RPMI7951 (cell line): ENCODE measurements at places on chromosomes 13 and 19. TPM values are rescaled to one million over a fixed set of nuclear protein-coding genes. Genes with fewer than 3 reads are reported as not detected.

Gene KRTDAP
- not detected in 2 replicates for total RNA-seq

Gene SPTBN4
- total RNA-seq, result 0.84 and 2.9 TPM in 2 replicates

Gene ZNF17
- total RNA-seq, result 9.9 and 10.5 TPM in 2 replicates

Gene C19orf38
- 0.36 TPM in 1 of 2 replicates, not detected in the other for total RNA-seq

Gene TEKTIP1
- not detected in 2 replicates for total RNA-seq

Gene CEACAM21
- not detected in 2 replicates for total RNA-seq

Gene SAMD4B
- total RNA-seq, result 41.5 and 48.8 TPM in 2 replicates

Gene CGB3
- not detected in 2 replicates for total RNA-seq

Gene NBEA
- total RNA-seq, result 2.0 and 2.5 TPM in 2 replicates

Gene CDX2
- total RNA-seq, result not detected in 2 replicates

Gene CCNA1
- total RNA-seq, result 0.96 and 2.9 TPM in 2 replicates

Gene YJEFN3
- 0.12 TPM in 1 of 2 replicates, not detected in the other for total RNA-seq

Gene FCER2
- not detected in 2 replicates for total RNA-seq

DNA sequence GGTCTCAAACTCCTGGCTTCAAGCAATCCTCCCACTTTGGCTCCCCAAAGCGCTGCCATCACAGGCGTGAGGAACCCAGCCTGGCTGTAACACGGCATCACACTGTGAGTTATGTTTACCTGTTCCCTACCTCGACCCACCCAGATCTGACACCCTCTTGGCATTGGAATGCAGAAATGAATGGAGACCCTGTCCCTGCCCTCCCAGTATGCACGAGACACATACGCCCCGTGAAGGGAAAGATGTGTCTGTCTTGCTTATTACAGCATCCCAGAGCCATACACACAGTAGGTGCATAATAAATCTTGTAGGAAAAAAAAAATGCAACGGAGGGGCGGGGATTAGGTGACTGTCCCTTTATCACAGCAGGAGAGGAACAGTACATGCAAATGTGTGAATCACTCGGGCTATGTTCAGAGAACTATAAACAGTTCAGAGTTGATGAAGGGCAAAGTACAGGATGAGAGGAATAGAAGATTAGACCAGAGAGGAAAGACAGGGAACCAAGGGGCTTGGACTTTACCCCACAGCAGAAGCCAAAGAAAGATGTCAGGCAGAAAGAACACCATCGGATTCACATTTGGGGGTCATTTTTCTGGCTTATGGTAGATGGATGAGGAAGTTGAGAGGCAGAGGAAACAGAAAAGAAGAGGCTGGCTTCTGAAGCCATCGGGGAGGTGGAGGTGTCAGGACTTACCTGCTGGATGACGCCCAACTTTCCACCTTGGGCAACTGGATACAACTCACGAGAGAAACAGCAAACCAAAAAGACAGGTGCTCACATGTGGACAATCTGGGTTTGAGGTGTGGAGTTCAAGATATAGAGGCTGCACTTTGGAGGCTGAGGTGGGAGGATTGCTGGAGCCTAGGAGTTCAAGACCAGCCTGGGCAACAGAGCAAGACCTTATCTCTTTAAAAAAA, 94.3 kb downstream of the INSR start:
- no peak for DNase-seq

- no peak for DNase-seq
Measured at GRCh38 chr13:50584856-50585580, 258.5 kb downstream of the DLEU7 start.

DNA sequence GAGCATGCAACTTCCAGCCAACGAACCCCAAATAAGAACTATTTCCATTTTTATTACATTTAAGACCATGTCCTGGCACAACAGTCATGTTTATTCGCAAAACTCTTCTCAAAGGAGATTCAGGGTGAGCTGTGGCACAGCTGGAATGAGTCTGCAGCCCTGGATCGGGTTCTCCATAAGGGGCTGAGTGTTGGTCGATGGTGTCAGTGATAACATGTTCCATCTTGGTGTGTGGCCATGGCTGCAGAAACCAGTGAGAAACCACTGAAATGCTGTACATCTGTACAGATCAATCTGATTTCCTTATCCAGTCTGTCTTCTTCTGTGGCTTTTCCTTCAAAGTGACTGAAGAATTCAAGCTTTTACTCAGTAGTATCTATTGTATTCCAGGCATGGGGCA, 15.2 kb downstream of the FAM124A start:
- no peak for DNase-seq

- DNase-seq, result peak; percentile 40
Measured at GRCh38 chr19:30649934-30650614, 277.9 kb downstream of the ZNF536 start.

DNA sequence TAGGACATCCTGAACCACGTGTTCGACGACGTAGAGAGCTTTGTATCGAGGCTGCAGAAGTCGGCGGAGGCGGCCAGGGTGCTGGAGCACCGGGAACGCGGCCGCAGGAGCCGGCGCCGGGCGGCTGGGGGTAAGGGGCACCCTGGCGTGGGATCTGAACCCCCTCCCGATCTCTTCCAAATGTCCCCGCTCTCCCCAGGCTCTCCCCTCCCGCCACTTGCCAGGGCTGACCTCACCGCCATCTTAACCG, 6.0 kb downstream of the EPS8L1 start:
- no peak for DNase-seq

DNA sequence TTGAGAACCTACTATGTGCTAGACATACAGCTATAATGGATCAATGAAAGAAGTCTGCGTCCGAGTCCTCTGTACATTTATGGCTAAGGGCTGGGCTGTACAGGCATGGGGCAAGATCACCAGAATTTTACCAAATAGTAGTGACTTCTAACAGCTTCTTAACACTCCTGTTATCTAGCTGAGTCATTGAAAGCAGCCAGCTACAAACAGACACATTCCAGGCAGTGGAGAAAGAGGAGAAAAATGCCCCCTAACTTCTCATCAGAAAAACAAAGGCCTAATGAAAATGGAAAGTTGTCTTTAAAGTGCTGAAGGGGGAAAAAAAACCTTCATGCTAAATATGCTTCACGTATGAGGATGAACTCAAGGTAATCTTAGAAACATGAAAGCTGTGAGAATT, 14.3 kb upstream of the ZNF667 start:
- DNase-seq, result no peak

GRCh38 chr19:44717603-44718002, 18.7 kb downstream of the CEACAM16 start:
- no peak for DNase-seq

DNA sequence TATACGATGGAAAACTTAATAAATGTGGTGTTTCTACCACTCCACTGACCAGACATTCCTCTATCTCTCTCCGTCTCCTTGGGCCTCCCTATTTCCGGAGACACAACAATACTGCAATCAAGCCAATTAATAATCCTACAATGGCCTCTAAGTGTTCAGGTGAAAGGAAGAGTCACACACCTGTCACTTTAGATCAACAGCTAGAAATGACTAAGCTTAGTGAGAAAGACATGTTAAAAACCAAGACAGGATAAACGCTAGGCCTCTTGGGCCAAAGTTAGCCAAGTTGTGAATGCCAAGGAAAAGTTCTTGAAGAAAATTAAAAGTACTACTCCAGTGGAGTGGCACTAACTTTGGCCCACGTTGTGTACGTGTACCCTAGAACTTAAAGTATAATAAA, 22.5 kb downstream of the ZDHHC20 start:
- DNase-seq, result no peak

- DNase-seq, result no peak
Measured at GRCh38 chr19:13825489-13826441, 30.5 kb downstream of the ZSWIM4 start.

DNA sequence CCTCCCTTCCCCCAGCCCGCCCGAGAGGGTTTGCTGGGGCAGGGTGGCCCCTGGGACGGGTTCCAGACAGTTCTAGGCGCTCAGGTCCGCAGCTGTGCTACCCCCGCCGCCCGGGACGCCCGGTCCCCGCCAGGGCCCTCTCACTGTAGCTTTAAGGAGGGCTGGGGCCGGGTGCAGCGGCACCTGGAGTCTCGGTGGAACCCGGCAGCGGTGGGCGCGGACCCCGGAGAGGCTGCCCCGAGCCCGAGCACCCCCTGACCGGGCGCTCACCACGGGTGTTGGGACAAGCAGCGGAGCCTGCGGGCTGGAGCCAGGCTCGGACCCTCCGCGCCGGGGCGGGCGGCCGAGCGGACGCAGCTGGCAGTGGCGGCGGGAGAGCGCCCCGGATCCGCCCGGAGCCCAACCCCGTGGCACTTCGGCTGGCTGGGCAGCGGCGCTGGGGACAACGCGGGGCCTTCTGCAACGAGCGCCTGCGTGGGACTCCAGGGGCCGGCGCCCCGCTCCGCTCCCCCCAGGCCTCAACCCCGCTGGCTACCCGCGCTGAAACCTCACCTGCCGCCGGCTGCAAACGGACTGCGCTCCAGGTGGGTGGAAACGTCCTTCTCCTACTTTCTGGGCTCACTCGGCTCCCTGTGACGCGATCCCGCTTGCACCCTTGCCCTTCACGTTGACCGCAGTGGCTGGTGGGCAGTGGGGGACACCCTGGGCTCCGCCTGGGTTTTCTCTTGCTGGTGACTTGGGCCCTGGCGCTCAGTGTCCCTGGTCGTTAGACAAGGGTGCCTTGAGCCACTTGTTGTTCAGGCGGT, 81.1 kb downstream of the ZNF429 start:
- no peak for DNase-seq

- peak; percentile 55 for DNase-seq
Measured at GRCh38 chr19:33804021-33804799, 7.5 kb downstream of the KCTD15 start.

- no peak for DNase-seq
Measured at GRCh38 chr13:73618275-73618865, 515.8 kb downstream of the KLF12 start.

DNA sequence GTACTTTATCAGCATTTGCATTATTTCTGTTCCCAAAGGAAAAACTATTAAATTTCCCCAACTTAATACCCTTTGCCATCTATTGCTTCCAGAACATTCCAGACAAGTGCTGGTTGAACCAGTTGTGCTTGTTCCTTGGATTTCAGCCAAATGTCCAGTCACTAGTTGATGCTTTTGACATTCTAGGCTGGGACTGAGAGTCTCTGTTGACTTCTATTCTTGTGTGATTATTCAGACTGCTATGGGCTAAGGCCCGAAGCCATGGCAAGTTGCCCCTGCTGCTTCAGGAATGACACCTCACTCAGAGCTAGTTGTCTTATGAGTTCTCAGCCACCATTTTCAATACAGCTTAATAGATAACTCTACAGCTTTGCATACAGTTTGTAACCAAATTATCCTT, 458.1 kb upstream of the ARGLU1 start:
- DNase-seq, result no peak

DNA sequence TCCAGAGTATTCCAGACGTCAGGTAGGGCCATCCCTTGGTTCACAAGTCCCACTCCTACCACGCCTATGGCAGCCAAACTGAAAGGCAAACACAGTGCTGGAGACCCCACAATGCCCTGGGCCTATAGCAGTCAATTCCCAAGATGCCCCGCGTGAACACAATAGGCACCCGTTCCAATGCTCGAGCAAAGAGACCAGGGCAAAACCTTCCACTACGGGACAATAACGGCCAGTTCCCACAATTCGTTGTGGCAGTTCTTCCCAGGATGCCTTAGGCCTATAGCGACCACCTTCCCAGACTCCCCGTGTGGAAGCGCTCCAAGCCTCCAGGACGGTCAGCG, 538 bp downstream of the ZNF428 start:
- DNase-seq, result peak; percentile 49

- no peak for DNase-seq
Measured at GRCh38 chr13:90806016-90806615, 541.4 kb upstream of the MIR17HG start.

GRCh38 chr13:66532845-66533244, 697.3 kb downstream of the PCDH9 start:
- DNase-seq, result no peak

GRCh38 chr19:2240881-2241760, 4.5 kb downstream of the SF3A2 start:
- no peak for DNase-seq

GRCh38 chr19:7427944-7428343, 60.9 kb downstream of the PEX11G start:
- no peak for DNase-seq

DNA sequence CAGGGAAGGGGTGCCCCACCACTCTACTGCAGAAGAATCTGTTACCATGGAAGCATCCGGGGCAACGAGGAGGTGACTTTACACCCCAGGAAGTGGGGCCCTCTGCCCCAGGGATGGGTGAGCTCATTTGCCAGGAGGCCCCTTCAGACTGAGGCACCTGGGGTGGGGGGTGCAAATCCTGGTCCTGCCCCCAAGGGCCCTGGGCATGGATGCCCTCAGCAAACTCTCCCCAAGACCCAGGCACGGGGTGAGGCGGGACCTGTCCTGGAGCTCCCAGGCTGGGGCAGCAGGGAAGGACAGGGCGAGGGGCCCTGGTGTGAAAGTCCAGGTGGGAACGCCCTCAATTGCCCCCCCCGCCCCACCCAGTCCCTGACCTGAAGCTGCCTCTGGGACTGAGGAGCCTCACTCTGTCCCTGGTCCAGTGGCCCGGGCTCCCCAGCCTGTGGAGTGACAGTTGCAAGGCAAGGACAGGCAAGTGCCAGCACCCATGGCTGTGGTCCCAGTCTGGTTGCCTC, 52.5 kb downstream of the C1QTNF9 start:
- no peak for DNase-seq

- no peak for DNase-seq
Measured at GRCh38 chr13:101331731-101332130, 84.6 kb downstream of the NALCN start.

DNA sequence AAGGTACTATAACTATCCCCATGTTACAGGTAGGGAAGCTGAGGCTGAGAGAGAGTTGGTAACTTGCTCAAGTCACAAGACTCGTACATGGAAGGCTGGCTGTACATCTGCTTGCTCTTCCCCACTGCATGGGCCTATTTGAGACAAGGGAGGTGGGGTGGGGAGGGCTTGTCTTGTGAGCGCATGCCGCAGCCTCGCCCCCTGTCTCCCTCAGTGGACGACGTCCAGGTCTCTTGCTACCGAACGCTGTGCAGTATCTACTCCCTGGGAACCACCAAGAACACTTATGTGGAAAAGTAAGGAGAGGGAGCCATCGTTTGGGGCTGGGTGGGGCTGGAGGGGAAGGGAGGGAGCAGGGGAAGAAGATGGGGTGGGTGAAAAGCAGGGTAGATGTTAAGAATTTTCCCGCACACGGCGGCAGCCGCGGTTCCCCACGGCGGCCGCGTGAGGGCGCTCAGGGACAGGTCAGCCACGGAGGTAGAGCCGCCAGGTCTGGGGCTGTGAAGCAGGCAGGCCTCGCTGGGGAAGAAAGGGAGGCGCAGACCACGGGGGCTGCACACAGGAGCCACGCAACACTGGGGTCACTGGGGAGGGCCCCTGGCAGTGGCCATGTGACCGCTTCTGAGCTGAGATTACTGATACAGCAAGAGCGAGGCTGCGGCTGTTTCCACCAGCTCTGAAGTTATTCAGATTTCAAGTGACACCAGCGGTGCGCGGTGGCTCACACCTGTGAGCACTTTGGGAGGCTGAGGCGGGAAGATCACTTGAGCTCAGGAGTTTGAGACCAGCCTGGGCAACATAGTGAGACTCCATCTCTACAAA, 81.5 kb downstream of the RYR1 start:
- DNase-seq, result peak; percentile 48

- DNase-seq, result no peak
Measured at GRCh38 chr13:69410761-69411160, 696.9 kb upstream of the ATXN8OS start.

GRCh38 chr13:99043831-99044231, 66.0 kb upstream of the DOCK9 start:
- DNase-seq, result peak; percentile 32
